ENCODE measurements at places on chromosomes 16 and 17. TPM values are rescaled to one million over a fixed set of nuclear protein-coding genes. Genes with fewer than 3 reads are reported as not detected.

DNA sequence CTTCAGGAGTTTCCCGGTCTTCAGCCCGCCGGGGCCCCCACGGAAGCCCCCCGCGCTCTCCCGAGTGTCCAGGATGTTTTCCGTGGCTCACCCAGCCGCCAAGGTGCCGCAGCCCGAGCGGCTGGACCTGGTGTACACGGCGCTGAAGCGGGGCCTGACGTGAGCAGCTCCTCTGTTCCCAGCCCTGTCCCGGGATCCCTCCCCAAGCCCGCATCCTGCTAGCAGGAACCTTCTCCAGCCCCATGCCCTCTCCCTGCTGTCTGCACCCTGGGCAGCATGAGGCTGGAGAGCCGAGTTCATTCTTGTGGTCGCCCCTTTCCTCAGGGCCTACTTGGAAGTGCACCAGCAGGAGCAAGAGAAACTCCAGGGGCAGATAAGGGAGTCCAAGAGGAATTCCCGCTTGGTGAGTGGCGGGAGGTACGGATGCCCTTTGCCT lies 10.1 kb downstream of the RIPOR1 start:
- no peak for DNase-seq

DNA sequence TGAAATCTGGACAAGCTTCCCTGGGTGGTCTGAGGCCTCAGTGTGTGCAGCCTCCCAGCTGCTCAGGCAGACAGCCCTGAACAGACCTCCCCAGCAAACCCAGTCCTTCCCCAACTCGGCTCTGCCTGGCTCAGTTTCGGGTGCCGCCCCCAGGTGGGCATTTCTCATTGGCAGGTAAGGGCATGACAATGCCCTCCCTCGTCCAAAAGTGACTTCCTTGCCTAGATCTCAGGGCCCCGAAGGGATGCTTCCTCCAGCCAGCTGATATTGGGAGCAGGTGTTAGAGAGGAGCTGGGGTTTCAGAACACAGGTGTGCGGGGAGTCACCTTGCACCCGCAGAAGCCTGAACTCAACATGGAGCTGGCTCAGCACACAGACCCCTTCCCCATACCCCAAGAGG lies 3.8 kb upstream of the PPL start:
- DNase-seq: no peak

- DNase-seq: no peak
Observed at GRCh38 chr17:35616536-35616935, 29.4 kb downstream of the AP2B1 start.

GRCh38 chr17:44247876-44248736 lies 19.8 kb downstream of the SLC4A1 start:
- DNase-seq: no peak

DNA sequence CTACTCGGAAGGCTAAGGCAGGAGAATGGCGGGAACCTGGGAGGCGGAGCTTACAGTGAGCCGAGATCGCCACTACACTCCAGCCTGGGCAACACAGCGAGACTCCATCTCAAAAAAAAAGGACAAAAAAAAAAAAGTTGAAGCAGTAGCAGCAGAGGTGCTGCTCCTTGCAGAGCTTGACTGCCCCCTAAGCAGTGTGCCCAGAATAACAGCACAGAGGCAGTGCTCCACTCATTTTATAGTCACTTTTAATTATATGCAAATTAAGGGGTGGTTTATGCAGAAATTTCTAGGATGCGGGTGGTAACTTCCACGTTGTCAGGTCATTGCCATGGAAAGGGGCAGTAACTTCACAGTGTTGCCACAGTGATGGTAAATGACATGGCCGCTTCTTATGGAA lies 54.3 kb upstream of the NOL11 start:
- DNase-seq: no peak

DNA sequence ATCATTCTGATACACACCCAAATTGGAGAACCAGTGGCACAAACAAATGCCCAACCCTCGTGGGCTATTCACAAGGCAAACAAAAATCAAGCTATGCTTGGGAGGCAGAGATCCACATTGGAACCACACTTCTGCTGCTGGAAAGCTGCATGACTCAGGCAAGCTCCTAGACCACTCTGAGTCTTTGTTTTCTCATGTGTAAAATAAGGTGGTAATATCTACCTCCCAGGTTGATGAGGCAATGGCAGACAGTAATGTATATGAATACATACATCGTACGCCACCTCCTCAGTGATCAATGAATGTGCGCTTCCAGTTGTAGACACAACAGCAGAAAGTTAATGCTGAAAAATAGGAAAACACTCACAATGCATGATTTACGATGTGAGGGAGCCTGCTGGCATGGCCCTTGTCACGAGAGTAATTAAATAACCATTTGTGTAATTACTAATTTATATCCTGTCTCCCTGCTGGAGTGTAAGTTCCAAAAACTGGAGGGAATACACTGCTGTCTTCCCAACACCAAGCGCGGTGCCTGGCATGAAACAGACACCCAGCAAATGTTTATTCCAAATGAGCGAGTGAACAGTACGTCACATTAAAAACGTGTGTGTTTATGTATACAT lies 69.9 kb upstream of the HSBP1 start:
- no peak for DNase-seq

- no peak for DNase-seq
Observed at GRCh38 chr17:81811705-81812570, 8.0 kb downstream of the GCGR start.

DNA sequence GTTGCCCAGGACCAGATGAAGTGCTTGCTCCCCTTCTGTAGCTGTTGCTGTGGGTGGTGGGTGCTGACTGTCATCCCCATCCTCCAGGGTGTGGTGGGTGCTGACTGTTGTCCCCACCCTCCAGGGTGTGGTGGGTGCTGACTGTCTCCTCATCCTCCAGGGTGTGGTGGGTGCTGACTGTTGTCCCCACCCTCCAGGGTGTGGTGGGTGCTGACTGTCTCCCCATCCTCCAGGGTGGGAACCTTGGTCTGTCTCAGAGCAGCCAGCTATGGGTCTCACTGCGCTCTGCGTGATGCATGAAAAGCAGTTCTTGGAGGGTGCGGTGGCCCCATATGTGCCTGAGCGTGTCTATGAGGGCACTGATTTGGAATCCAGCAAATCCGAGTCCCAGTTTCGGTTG lies 163.8 kb downstream of the RPTOR start:
- DNase-seq: no peak

DNA sequence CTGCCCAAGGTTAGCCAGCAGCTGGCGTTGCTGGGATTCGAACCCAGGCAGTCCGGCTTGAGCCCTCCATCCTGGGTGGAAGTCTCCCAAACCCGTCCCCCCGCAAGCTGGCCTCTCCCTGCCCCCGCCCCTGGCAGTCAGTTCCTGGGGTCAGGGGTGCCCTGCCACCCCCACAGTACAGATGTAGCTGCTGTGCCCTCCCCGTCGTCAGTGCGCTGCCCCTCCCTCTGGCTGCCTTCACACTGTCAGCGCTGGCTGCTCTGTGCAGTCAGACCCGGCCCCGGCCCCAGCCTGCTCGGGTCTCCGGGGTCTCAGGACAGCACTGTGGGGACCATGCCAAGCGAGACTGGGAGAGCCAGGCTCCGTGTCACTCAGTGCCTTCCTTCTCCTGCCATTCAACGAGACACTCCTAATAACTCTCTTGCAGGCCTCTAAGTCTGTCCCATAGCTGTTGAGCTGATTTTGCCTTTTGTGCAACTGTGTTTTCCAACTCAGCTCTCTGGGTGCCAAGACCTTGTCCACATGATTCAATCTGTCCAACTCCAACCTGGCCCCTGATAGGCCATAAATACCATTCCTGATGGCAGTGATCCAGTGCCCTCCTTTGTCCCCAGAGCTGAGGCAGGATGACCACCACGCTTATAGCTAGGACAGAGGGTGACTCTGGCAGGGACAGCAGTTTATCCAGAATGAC lies 55.5 kb upstream of the IL34 start:
- DNase-seq: no peak

- no peak for DNase-seq
Observed at GRCh38 chr16:77171745-77172635, 19.0 kb upstream of the MON1B start.

KRTAP1-5 gene
- total RNA-seq: not detected

Data from Panc1 (cell line).